Naive thymus-derived CD4-positive, alpha-beta T cell (primary cell): ENCODE measurements at places on chromosomes 7 and 10. TPM values are rescaled to one million over a fixed set of nuclear protein-coding genes. Genes with fewer than 3 reads are reported as not detected.

- no peak for DNase-seq
- no peak overlapping the region for H3K4me3 ChIP-seq
- H3K27me3 ChIP-seq: no peaks in the 10 kb centered on the region
- no peaks in the 10 kb centered on the region for H3K4me1 ChIP-seq
- H3K27ac ChIP-seq: no peak overlapping the region
Measured at GRCh38 chr10:88127766-88128165, 264.3 kb downstream of the PTEN start.

DNA sequence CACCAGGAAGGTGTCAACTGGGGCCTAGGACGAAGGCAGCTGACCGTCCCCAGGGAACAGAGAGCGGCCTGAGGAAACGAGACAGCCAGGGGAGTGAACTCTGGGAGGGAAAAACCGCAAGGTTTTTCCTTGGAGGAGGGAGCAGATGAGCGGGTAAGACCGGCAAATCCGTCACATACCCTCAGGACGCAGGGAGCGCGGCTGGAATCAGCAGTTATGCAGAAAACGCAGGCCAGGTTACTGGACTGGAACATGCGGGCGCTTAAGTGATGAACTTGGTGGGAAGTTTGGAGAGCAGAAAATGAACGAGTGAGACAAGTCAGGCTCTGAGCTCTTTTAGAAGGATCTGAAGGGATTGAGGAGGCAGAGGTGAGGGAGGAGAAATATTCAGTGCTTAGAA is 76.7 kb downstream of the BMS1 start:
- H3K4me1 ChIP-seq: no peaks in the 10 kb centered on the region
- no peak for DNase-seq
- H3K27ac ChIP-seq: no peak overlapping the region
- H3K36me3 ChIP-seq: no peaks in the 10 kb centered on the region

- DNase-seq: no peak
- no peak overlapping the region for H3K27ac ChIP-seq
- no peaks in the 10 kb centered on the region for H3K27me3 ChIP-seq
- no peaks in the 10 kb centered on the region for H3K36me3 ChIP-seq
- no peaks in the 10 kb centered on the region for H3K4me1 ChIP-seq
Measured at GRCh38 chr7:34073676-34074075, 168.3 kb downstream of the BMPER start.

- no peaks in the 10 kb centered on the region for H3K4me1 ChIP-seq
- no peaks in the 10 kb centered on the region for H3K36me3 ChIP-seq
- H3K27me3 ChIP-seq: no peaks in the 10 kb centered on the region
- no peak for DNase-seq
- H3K4me3 ChIP-seq: no peak overlapping the region
Measured at GRCh38 chr10:12909836-12910185, 91.7 kb downstream of the CCDC3 start.

DNA sequence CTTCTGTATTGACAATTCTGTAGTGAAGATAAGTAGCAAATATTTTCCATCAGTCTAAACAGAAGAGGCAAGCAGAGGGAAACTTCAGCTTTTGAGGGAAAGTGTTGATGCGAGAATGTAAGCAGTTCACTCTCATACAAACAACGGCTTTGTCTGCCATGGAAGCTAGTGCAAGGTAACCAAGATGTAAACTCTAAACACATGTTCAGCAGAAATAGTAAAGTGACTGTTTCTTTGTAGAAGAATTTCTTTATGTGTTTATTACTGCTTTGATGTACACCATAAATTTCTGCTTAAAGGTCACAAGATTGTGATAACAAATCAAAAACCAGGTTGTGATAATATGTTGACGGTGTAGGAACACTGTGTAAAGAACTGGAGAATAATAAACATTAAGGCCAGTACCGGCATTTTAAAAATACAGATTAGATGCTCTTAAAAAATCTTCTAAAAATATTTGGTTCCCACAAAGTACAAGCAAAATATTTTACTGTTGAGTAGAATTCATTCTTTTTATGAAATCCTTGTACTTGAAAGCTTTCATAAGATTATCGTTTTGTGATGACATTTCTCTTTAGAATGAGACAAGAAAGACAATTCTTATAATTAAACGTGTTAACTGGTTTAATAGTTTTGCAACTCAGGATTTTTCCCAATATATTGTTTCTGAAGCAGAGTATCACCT is 34.2 kb downstream of the SEMA3C start:
- H3K4me3 ChIP-seq: no peak overlapping the region
- no peaks in the 10 kb centered on the region for H3K36me3 ChIP-seq

DNA sequence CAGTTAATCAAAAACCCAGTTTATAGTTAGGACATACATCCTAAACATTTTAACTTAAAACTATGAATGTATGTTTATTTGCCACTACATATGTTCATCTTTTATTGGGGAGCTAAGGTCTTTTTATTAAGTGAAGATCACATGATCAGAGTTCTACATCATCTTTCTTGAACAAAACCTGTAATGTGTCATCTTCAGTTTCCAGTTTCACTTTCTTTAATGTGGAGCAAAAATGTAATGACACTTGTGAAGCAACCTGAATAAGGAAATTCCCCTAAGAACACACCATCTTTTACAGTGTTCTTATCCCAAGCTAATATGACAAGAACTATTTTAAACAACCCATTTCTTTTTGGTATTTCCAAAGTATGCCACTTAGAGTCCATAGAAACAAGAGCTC is 166.7 kb upstream of the BET1 start:
- H3K27ac ChIP-seq: no peak overlapping the region
- no peaks in the 10 kb centered on the region for H3K4me1 ChIP-seq
- no peaks in the 10 kb centered on the region for H3K27me3 ChIP-seq
- H3K36me3 ChIP-seq: no peaks in the 10 kb centered on the region

GRCh38 chr7:27101957-27102580 is 414 bp downstream of the HOXA2 start:
- H3K4me1 ChIP-seq: no peaks in the 10 kb centered on the region
- no peaks in the 10 kb centered on the region for H3K36me3 ChIP-seq
- DNase-seq: no peak

DNA sequence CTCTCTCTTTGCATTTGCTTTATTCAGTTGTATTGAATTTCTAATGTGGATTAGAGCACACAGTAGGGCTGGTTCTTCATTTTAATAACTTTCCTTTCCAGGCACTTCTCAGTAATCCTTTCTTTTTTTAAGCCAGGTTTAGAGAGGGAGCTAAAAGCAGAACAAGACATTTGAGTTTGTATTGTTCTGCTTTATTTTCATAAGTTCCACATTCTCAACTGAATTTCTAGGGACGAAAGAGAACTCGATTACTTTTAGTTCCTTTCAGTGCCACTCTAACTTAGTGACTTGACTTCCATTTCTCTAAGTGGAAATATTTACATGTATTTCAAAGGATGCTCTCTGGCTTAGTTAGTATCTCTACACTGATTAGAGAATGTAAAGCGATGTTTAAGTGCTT is 145.6 kb downstream of the EXOC4 start:
- no peaks in the 10 kb centered on the region for H3K4me1 ChIP-seq
- no peaks in the 10 kb centered on the region for H3K36me3 ChIP-seq
- no peak for DNase-seq
- no peak overlapping the region for H3K27ac ChIP-seq
- no peaks in the 10 kb centered on the region for H3K27me3 ChIP-seq

GRCh38 chr7:150425670-150426069 is 24.8 kb upstream of the GIMAP8 start:
- H3K4me1 ChIP-seq: peaks cover 3% of the 10 kb centered on the region
- DNase-seq: no peak
- no peak overlapping the region for H3K4me3 ChIP-seq
- no peaks in the 10 kb centered on the region for H3K27me3 ChIP-seq
- H3K27ac ChIP-seq: no peak overlapping the region
- no peaks in the 10 kb centered on the region for H3K36me3 ChIP-seq

DNA sequence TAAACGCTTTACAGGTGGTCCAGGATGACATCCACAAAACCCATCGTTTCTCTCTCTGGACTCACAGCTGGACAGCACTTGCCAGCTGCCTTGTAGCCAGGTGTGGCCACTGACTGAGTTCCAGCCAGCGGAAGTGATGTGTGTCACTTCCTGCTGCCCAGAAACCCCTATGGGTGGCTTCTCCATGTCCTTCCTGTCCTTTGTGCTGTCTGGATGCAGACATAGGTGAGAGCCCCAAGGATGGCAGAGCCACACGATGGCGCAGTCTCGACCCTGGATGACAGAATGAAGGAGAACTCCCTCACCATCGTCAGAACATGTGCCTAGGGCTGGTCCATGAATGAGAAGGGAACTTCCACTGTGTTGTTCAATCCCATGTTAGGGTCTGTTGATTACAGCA is 22.1 kb downstream of the NMT2 start:
- H3K4me1 ChIP-seq: peaks cover 15% of the 10 kb centered on the region
- H3K4me3 ChIP-seq: no peak overlapping the region
- H3K27me3 ChIP-seq: no peaks in the 10 kb centered on the region
- H3K27ac ChIP-seq: no peak overlapping the region
- H3K36me3 ChIP-seq: no peaks in the 10 kb centered on the region

GRCh38 chr7:43735403-43735801 is 6.1 kb upstream of the COA1 start:
- H3K27me3 ChIP-seq: no peaks in the 10 kb centered on the region
- DNase-seq: no peak
- H3K36me3 ChIP-seq: no peaks in the 10 kb centered on the region

DNA sequence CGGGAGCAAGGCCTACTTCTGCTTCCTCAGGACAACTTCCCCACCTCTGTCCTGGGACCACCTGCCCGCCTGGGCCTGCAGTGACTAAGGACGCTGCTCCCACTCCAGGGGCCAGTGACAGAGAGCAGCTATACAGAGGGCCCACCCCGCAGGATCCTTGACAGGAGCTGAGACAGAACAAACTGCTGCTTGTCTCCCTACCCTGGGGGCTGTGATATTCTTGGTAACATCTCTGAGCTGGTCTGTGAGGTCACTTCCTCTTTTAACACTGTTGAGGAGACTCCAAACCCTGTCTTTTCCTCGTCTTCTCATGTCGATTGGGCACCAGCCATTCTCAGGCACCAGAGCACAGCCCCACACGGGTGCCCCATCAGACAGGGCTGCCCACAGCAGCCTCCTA is 6.9 kb upstream of the MRPS24 start:
- no peak for DNase-seq
- no peak overlapping the region for H3K4me3 ChIP-seq
- H3K4me1 ChIP-seq: no peaks in the 10 kb centered on the region
- no peaks in the 10 kb centered on the region for H3K27me3 ChIP-seq

The GPR15LG gene
- not detected for total RNA-seq

The GALNT17 gene
- total RNA-seq: not detected

The DYNC1I1 gene
- total RNA-seq: not detected

The ANKRD2 gene
- total RNA-seq: not detected

The HOXA11 gene
- not detected for total RNA-seq

The ARHGAP12 gene
- total RNA-seq: 8.9 and 10.6 TPM in 2 replicates

The URGCP gene
- total RNA-seq: 21.9 and 26.8 TPM in 2 replicates

The STEAP1B gene
- total RNA-seq: 0.61 TPM

The NEURL1 gene
- 9.2 TPM for total RNA-seq

The HTR7 gene
- total RNA-seq: 0.13 TPM
